ENCODE measurements at places on chromosomes 5 and 9.

- no peak for DNase-seq
Measured at GRCh38 chr9:96080364-96080763, 204.9 kb downstream of the ERCC6L2 start.

DNA sequence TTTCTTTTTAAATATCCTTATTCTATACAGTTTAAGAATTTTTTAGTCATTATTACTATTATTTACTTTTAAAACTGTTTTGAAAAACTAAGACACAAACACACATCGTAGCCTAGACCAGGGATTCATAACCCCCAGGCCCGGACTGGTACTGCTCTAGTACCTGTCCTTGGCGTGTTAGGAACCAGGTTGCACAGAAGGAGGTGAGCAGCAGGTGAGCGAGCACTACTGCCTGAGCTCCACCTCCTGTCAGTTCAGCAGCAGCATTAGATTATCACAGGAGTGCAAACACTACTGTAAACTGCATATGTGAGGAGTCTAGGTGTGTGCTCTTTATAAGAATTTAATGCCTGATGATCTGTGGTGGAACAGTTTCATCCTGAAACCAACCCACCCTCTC is 357.0 kb downstream of the PTPRD start:
- no peak for DNase-seq

DNA sequence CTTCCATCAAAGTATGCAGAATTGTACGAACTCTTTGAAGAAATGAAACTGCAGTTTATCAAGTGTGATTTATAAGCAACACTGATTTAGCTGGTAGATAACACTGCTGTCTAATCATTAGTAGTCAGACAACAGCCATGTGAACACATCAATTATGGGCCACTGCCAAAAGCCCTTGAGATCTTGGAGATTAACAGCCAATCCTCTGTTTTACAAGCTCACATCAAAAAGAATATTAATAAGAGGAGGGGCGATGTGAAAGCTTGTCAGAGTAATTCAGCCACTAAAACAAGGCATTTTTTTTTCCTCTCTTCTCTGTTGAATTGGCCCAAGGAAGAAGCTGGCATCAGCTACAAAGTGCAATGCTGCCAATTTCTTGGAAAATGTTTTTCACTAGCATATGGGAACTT is 28.1 kb downstream of the ZNF608 start:
- no peak for DNase-seq

DNA sequence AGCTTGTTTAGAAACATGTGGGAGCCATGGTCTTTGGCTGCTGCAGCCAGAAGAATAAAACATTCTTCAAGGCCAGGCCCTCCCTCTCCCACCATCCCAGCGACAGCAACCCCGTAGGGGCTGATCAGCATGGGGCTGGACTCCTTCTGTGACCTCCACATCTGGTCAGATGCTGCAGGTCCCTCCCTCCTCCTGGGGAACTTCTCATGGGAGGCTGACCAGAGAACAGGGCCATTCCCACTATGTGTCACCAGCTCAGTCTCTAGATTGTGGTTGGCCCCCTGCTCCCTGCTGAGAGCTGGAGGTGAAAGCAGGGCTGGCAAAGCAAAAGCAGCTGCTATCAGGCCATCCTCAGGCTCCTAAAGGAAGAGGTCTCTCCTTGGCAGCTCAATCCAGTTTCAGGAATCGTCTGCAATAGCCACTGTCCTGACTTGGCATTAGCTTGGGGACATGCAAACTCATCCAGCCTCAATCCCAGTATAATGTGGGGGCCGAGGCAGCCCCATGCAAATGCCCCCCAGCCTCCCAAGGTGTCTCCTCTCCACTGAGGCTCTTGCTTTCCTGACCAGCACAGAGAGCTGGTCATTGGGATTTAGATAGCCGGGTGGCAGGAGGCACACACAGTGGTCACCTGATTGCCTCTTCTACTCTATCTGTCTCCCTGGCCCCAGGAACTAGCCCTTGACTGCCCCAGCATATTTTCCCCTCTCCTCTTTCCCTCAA is 81.5 kb downstream of the NRG2 start:
- DNase-seq, result no peak

DNA sequence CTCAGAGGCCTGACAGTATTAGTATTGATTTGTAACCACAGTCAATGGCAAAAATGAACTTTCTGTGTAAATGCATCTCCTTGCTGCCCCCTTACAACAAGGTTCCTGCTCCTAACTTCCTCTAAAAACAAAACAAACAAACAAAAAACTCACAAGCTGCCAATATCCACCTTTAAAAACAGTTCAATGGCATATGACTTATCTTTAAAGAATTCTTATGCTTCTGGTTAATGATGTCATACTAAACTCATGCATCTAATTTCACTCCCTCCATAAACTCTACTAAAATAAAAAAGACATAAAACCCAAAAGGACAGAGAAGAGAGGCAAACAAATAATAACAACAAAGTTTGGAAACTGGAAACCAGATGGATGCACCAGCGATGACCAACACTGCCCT is 9.0 kb upstream of the OR1N1 start:
- DNase-seq, result no peak

DNA sequence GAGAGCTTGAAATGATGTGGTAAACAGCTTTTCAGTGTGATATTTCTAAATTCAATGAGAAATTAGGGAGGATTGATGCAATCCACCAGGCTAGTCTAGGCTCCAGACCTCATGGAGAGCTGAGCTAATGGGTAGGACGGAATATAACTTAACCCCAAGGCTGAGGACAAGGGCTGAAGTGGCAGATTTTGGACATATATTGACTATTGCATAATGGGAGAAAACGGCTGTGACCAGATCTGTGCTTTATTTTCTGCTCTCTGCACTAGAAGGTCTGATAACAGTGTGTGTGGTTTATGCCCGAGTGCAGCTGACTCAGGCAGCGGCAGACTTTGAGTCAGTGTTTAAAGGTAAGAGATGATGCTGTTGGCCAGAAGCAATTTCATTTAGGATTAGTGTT is 70.6 kb downstream of the ACTBL2 start:
- DNase-seq, result no peak

DNA sequence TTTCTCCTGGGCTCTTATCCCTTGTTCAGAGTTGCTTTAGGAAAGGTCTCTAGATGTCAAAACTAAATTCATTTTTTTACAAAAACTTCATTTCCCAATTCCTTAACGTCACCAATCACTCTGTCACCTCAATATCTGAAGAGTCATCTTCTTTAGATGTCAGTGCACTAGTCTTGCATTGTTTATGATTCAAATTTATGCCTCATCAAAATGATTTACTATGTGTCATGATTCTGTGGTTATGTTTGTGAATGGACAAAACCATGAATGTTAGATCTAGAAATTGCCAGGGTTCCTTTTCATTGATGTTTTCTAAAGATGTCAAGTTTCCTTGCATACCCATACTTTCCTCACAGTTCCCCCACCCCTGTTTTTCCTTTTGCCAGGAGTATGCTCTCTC is 21.5 kb downstream of the CWC27 start:
- no peak for DNase-seq

DNA sequence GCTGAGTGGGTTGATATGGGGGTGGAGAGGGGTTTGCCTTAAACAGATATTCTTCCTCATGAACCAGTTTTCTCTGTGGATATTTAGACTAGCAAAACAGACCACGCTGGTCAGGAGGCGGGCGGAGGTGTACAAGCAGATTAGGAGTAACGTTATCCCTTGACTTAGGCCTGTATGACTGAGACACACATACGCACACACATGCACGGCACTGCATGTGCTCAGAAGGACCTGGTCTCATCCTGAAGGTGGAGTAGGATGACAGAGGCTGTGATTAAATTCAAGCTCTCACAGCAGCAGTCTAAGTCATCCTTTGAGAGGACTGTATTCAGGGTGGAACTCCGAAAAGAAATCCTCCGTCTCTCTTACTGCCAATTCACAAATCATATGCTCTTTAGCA is 209.7 kb downstream of the DIRAS2 start:
- no peak for DNase-seq

DNA sequence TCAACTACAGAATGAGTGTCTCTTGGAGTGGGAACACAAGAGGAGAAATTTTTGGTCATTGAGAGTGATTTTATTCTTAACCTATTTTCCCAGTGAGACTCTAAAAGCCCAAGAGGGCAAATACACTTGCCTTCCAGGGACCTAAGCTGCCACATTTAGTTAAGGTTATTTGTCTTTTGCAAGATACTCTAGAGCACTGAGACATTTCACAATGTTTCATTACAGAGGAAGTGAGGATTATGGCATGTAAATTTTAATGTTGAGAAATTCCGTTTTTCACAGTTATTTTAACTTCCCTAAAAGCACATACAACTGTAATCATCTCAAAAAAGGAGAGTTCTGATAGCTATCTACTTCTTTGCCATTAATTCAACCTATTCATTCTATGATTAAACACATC is 38.7 kb upstream of the RAB3C start:
- DNase-seq, result no peak

DNA sequence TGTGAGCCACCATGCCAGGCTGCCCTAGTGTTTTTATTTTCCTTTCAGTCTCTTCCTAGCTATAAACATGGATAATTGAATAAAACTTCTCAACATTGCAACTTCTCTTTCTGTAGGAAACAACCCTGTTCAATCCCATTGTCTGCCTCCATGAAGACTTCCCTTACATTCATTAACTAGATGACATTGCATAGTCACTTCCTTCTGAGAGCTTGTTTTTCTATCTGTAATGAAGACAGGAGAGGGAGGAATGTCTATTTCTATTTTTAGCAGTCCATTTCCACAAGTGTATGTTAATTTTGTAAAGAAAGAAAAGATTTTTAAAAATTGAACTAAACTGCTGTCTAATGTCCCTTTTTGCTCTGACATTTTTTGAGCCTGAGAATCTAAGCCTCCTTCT is 55.6 kb upstream of the MELK start:
- no peak for DNase-seq

DNA sequence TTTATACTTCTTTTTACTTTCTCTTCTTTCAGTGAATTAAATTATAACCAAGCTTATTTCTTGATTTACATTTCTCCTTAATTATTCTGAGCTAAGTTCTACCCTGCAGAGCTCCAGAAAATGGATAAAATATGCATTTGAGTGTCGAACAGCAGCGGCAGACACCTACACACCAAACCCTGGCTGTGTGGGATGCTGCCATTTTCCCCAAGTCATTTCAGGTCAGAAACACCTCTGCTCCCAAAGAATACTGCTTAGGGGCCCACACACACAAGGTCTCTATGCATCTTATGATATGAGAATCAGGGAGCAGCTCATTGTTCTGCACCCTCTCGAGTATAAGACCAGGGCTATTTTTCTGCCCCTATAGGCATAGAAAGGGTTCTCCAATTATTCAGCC is 122.3 kb downstream of the CMYA5 start:
- no peak for DNase-seq

DNA sequence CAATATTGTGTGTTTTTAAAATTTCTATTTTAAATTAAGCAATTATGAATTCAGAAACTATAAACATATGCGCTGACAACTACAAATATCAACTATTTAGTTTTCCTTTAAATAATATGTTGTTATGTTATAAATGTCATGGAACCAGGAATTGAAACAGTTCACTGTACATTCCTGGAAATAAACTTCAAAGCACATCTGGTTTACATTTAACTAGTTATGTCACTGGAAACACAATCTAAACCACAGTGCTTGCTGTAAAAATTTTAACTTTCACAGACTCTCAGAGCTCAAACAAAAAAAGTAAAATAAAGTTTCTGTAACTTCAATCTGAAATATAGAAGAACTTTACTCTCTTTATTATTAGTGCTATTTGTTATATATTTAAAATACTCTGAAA is 179.2 kb downstream of the FBN2 start:
- no peak for DNase-seq

DNA sequence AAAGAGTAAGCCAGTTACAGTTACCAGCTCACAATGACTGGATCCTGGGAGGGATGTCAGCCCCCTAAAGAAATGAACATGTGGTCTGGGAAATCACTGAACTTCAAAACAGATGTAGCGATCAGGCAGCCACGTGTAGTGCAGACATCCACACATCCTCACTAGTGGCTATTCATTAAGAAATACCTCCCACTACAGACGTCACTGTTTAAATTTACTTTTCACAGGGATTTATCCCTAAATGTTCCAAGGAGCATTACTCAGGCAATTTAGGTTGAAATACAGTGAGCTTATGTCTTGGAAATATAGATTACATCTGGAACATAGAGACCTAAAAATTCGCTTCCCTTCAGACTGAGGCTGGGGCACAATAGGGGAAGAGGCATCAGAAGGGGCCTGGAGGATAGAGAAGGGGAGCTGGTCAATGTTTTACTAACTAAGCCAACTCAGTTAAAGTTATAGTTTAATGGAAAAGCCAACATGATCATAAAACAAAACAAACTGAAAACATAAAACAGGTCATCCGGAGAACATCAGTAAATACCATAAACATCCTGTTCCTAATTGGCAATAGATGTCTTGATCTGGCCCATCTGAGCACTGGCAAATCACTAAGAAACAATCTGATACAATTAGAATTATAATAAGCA is 92.3 kb downstream of the FANCC start:
- DNase-seq, result no peak

DNA sequence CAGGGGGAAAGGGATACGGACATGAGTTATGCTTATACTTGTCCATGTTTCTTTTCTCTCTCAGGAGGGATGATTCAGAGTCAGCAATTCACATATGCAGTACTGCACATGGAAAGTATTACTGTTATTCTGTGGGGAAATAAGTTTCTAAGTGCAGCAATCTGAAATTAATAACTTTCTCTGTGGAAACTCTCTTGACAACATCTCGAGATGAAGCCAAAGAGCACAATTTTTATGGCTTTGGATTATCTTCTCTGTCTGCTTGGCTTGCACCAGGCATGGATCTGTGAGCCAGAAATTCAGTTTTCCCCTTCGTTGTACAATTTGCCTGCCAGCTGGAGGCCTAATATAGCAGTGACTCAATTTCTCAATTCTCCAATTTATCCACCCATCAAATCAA is 2.5 kb upstream of the NDFIP1 start:
- DNase-seq, result no peak

DNA sequence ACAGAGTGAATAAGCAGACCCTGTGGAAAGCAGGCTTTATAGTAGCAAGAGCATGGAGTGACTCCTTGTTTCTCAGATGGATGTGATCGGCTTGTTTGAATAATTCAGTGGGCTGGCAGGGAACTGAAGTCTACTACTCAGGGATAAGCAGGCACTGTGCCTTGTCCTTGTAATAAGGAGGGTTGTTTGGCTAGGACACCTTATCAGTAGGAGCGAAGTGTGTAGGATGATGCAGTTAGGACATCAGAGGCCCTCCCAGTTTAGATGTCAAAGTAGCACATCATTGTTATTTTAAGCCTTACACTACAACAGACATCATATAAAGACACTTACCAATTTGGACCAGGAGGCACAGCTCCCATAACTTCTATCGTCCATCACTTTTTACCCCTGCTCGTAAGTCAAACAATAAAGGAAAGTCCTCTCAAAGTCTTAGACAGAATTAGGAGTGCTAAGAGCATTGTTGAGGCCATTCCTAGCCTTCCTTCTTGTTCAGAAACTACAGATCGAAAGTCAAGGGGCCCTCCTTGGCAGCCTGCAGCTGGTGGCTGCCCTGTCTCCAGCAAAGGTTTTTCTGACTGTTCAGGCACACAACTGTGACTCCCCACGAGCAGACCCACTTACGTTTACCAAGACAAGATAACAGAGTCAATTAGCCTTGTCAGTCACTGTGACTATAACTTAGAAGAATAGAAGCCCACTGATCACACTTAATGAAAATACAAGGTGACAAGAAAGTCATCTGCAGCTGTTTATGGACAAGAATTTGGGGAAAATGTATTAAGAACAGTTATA is 218.6 kb downstream of the SNX18 start:
- DNase-seq, result no peak

- no peak for DNase-seq
Measured at GRCh38 chr5:95786821-95787418, 35.6 kb downstream of the GLRX start.
